ENCODE measurements at places on chromosomes 4 and X.

DNA sequence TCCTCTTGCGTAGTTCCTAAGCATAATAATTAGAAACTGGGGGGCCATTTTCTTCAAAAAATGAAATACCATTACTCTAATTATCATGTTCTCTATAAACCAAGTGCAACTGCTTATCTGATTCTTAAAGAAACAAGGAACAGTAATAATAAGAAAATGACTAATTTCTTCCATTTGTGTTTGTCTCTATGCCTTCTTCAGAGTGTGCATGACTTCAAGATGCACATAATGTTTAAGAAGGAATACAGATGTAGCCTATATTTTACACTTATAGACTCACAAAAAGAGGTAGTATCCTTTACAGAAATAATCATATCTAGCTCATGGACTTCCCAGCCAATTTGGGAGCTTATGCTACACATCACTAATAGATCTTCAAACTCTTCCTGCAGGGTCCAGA, 131.7 kb downstream of the CHRNA9 start:
- DNase-seq: no peak

GRCh38 chr4:142645475-142646108, 200.5 kb downstream of the INPP4B start:
- no peak for DNase-seq

DNA sequence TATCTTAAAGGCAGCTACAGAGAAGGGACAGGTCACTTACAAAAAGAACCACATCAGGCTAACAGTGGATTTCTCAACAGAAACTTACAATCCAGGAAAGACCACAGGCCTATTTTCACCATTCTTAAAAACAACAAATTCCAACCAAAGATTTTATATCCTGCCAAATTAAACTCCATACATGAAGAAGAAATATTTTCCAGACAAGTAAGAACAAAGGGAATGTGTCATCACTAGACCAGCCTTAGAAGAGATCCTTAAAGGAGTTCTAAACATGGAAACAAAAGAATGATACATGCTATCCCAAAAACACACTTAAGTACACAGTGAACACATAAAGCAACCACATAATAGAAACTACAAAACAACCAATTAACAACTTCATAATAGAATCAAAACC, 105.6 kb downstream of the ANXA10 start:
- DNase-seq: no peak

DNA sequence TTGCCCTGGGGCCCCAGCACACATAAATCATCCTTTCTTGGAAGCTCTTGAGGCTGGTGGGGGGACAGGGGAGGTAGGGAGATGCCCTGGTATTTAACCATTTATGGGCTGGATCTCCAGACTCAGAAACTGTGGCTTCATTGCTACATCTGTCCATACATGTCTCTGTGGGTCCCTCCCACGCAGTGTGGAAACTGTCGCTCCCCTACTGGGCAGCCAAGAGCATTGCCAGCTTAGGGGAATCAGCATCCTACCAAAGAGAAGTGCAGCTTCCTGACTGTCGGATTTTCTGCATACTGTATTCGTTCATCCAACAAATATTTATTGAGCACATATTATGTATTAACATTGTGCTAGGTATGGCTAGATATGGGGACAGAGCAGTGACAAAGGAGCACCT, 3.7 kb downstream of the GRIPAP1 start:
- no peak for DNase-seq

DNA sequence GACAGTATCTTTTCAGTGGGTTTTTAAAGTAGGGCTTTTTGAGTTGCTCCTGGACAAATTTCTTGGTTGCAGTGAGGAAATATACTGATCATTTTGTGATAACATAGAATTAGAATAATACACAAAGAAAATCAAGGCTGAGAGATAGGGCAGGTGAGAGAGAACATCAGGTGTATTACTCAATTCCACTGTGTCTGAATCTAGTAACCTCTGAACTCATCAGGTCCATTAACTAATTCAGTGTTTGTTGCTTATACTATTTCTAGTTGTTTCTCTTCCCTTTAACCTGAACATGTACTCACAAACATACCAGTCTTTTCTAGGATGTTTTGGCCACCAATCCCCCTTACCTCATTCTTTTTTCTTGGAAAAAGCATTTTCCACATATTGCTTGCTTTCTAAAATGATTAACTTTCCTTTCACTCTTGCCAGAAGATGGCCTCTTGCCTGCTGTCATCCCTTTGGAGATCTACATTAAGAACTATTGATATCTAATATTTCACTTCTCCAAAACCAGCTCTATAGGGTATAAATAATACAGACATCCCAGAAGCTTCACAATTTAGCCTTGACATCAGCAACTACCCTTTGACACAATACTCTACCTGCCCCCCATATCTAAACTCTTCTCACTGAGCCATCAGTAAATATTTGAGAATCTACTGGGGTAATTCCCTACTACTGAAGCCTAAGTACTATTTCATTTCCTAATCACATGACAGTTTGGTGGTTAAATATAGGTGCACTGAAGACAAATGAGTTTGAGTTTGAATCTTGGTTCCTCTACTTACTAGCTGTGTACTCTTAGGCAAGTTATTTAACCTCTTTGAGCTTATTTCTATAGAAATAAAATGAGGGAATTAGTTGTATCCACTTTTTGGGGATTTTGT, 470.8 kb upstream of the IGFBP7 start:
- DNase-seq: no peak

GRCh38 chr4:26859762-26860156, 882 bp upstream of the STIM2 start:
- DNase-seq: no peak

- no peak for DNase-seq
Measured at GRCh38 chr4:145423017-145423708, 58.5 kb upstream of the SMAD1 start.

- DNase-seq: no peak
Measured at GRCh38 chr4:150251752-150252190, 173.5 kb downstream of the DCLK2 start.

DNA sequence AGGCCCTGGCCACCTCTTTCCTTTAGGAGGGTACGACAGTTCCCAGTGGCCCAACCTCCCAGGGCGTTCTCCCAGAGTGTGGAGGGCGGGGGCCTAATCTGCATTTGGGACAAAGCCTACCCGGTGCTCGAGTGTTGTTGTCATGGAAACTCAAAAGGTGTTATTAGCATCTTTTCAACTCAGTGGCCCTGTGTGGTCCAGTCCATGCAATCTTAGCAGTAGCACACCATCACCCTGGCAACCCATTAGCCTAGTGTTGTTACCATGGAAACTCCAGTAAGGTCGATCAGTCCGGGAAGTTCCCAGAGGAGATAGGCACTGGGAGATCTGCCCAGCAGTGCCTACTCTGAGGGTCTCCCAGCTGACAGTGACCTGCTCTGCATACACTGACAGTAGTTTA, 20.2 kb downstream of the APLN start:
- DNase-seq: no peak

- no peak for DNase-seq
Measured at GRCh38 chr4:82638479-82638878, 76.7 kb upstream of the TMEM150C start.

- DNase-seq: peak; percentile 65
Measured at GRCh38 chrX:102345916-102346315, 93.9 kb downstream of the NXF2B start.

DNA sequence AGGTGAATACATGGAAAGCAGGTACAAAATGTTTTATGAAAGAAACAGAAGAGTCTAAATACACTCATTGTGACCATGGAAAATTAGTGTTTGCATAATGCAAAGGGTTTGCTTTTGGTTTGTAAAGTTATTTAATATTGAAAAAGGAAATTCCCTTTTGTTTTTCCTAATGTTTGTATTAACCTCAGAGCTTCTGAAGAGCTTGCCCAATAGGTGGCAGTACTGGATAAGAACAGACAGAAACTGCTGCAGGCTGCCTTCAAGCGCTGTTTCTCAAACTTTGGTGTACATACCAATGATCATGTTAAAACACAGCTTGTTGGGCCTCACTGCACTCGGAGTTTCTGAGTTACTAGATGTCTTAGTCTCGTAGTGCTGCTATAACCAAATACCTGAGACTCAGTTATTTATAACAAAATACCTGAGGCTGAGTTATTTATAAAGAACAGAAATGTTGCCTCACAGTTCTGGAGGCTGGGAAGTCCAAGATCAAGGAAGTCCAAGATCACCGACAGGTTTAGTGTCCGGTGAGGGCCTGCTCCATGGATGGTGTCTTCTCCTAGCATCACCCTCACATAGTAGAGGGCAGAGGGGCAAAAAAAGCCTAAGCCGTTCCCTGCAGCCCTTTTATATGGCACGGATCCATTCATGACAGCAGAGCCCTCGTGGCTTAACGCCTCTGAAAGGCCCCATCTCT, 54.2 kb downstream of the SUPT20HL2 start:
- DNase-seq: no peak

GRCh38 chrX:131306601-131307000, 17.5 kb upstream of the IGSF1 start:
- no peak for DNase-seq

DNA sequence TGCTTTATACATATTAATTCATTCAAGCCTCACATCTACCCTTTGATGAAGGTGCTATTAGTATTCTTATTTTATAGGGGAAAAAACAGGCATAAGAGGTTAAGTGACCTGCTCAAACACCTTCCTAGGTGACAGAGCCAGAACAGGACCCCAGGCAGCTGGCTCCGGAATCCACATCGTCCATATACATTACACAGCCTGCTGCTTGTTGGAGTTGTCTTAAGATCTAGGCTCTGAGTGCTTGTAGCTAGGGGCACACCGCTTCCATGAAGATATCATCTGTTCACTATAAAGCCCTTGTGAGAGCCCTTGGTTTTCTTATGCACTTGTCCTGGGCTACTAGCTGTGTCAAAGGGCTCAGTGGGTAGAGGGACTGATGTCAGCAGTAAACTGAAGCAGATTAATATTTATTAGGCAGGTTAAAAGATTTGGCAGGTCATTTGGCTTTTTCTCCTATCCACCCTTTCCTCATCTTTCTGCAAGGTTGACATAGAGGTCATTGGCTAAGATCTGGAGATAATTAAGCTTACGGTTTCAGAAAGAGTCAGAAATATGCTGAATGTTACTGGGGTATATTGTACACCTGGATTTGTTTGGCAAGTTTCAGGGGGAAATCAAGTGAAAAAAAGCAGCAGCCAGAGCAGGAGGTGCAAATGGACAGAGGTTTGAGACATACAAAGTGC, 195.4 kb downstream of the SOWAHB start:
- no peak for DNase-seq

DNA sequence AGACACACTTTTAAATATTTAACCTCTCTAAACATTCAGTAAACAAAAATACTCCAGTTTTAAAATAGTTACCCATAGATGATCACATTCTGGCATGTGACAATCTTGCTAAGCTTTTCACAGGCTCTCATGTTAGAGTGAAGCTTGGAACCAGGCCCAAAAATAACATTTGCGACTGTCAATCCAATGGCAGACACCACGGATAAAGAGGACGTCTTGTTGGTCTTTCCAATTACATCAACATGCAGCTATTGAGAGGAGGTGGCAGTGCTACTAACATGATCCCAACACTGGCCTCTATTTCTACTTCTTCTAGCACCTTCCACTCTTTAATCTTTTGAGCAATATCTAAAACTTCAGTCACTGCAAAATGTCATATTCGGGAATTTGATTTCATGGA, 970.8 kb upstream of the TENM3 start:
- DNase-seq: no peak

DNA sequence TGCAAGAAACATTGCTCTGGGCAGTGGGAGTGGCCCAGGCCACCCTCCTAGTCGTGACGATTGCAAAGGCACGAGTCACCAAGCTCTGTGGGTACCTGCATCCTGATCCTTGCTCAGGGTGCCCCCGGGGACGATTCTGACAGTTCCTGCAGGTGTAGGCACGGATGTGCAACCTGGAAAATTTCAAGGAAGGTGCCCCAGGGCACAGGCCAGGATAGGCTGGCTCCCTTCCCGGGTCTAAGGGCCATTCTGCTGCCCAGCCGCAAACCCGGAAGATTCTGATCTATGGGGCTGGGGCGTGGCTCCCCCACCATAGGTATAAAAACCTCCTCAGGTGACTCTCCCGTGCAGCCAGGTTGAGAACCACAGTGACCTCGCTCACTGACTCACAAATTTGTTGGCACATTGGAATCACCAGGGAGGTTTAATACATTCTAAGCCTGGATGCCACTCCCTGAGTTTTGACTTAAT, 228.5 kb downstream of the PTTG2 start:
- DNase-seq: no peak

DNA sequence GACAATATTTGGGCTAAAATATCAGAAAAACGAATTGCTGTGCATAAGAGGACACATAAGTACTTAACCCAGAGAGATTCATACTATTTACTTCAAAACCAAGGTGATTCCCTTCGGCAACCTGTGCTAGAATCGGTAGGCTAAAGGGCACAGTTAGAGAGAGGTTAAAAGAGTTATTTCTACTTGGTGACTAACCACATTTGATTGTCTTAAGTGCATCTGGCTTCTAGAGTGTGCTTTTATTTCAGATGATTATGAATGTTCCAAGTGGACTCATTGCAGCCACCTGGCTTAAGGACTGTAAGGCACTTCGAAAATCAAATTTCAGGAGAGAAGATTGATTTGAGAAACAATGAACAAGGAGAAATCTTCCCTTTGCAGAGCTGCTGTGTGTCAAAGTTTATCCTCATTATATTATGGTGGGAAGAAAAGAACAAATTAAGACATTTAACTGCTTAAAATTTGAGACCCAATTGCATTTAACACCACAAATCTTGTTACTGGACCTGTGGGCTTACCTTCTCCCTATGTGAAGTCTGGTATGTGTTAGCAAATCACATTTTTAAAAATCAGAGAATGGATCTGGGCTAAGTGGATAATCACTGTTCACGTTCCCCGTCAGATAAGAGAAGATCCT, 34.0 kb downstream of the PHOX2B start:
- no peak for DNase-seq

DNA sequence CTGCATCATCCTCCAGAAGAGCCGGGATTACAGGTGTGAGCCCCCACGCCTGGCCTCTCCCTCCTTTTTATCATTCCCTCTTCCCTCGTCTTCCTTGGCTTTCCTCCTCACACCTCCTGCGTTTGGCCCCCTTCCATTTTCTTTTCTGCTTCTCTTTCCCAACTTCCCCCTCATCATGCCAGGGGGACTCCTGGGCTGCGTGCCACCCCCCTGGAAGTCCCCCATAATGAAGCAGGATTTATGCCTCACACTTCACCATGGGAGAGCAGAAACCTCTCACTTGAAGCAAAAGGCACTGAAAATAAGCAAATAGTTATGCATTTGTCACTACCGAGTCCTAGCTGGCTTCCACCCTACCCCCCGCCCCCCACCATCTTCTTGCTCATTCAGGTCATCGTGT, 7.9 kb downstream of the TKTL1 start:
- no peak for DNase-seq

DNA sequence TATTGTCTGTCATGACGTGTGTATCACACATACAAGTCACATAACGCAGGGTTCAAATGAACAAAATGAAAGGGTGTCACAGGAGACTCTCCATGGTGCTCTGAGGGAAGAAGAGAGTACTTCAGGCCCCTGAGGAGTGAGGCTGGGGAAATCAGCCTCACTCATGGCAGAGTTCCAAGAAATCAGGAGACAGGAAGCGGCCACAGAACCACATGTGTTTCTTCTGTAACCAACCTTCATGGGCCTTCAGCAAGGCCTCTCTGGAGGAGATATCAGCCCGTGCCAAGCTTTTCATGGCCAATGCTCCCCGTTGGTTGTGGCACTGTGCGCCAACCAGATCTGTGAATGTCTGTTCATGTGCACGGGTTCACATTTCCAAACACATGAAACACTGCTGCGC, 76.0 kb downstream of the NAT8L start:
- no peak for DNase-seq

GRCh38 chr4:130825284-130825683, 1729.3 kb downstream of the C4orf33 start:
- DNase-seq: no peak

GRCh38 chr4:6568689-6569332, 6.2 kb upstream of the MAN2B2 start:
- no peak for DNase-seq

- DNase-seq: no peak
Measured at GRCh38 chrX:17377795-17378194, 2.8 kb downstream of the NHS start.

All from stimulated activated CD4-positive, alpha-beta T cell treated with anti-CD3 and anti-CD28 coated beads, TNF-alpha, amount 100 ng/mL, for 48 hours (primary cell).